ENCODE measurements at places on chromosomes 4 and X. TPM values are rescaled to one million over a fixed set of nuclear protein-coding genes. Genes with fewer than 3 reads are reported as not detected.
A peak's percentile ranks its signal among the peaks of the same experiment; 100 is the strongest.

DNA sequence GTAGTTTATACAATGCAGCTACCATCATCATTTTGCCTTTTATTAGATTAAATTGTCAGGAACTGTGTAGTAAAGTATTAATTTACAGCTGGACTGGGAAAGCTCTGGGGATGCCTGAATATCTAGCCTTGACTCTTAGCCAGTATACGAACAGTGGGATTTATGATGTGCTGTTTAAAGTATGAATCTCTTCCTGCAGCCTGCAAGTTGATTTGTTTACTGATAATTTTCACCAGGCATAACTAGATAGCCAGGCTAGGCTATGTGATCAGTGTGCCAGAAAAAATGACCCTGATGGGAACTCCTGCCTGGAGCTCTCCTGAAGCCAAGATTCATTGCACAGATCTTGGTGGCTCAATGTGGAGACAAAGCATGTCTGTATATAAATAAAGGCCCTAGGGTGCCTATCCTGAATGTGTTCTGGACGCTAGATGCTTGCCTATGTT, 119.2 kb downstream of the SCLT1 start:
- peaks cover 5% of the 10 kb centered on the region for H3K36me3 ChIP-seq
- no peak for DNase-seq
- no peaks in the 10 kb centered on the region for H3K4me1 ChIP-seq
- no peak overlapping the region for H3K27ac ChIP-seq
- no peaks in the 10 kb centered on the region for H3K27me3 ChIP-seq

GRCh38 chr4:180635281-180635680, 1607.9 kb upstream of the TENM3 start:
- no peak for DNase-seq
- no peaks in the 10 kb centered on the region for H3K4me1 ChIP-seq
- no peaks in the 10 kb centered on the region for H3K36me3 ChIP-seq
- no peaks in the 10 kb centered on the region for H3K27me3 ChIP-seq

DNA sequence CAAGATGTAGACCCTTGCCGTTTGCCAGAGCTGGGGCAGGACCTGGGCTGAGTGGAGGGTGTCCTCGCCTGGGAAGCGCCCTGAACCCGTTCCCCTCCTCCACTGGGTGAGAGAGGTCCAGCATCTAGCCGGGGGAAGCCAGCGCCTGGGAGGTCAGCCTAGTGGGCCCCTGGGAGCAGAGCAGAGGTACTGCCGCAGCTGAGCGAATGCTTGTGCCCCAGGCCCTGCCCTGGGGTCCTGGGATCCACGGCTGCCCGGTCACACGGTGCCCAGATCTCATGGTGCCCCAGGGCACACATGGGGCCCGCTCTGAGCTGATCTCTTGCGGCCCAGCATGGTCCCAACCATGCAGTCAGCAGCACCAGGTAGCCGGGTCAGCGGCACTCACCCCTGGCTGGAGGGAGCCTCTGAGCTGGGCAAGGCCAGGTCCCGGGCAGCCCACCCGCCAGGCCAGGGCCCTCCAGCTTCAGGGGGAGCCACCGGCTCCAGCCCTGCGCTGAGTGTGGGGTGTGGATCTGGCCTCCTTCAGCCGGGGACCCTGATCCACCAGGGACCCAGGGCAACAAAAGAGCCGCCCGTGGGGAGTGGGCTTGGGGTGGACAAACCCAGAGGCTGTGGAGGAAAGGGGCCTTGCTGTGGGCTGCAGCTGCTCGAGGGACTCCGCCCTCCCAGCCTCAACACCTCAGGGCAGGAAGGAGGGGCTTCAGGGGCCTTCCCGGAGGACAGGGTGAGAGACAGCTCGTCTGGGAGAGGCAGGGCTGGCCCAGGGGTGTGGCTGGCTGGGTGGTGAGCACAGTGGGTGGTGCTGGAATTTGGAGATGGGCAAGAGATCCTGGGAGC, 4.1 kb upstream of the CPLX1 start:
- H3K4me3 ChIP-seq: no peak overlapping the region
- no peak overlapping the region for H3K27ac ChIP-seq
- DNase-seq: no peak
- peaks cover 11% of the 10 kb centered on the region for H3K27me3 ChIP-seq
- H3K36me3 ChIP-seq: no peaks in the 10 kb centered on the region

UGT2B15 gene
- not detected for total RNA-seq

DNA sequence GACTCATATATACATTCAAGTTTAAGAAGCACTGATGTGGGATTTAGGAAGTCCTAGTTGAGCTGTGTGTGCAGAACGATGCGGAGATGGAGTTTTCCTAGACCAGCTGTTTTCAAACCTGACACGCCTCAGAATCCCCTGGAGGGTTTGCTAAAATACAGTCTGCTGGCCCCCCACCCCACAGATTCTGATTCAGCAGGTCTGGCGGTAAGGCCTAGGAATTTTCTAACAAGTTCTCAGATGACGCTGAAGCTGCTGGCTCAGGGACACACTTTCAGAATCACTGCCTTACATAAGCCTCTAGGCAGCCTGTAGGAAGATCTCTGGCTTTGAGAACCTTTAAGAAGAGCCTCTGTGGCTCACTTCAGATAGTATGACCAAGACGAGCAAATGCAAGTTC, 73.1 kb downstream of the PHEX start:
- no peaks in the 10 kb centered on the region for H3K27me3 ChIP-seq
- no peak for DNase-seq
- no peak overlapping the region for H3K4me3 ChIP-seq
- H3K27ac ChIP-seq: no peak overlapping the region
- no peaks in the 10 kb centered on the region for H3K36me3 ChIP-seq

KIT gene
- total RNA-seq: 0.55 TPM

GRCh38 chrX:148316446-148316845, 184.0 kb upstream of the AFF2 start:
- no peak overlapping the region for H3K4me3 ChIP-seq
- H3K27me3 ChIP-seq: no peaks in the 10 kb centered on the region
- peaks cover 22% of the 10 kb centered on the region for H3K36me3 ChIP-seq
- DNase-seq: no peak
- H3K4me1 ChIP-seq: peaks cover 12% of the 10 kb centered on the region

- no peak for DNase-seq
- H3K36me3 ChIP-seq: peaks cover 40% of the 10 kb centered on the region
- no peak overlapping the region for H3K4me3 ChIP-seq
- no peaks in the 10 kb centered on the region for H3K27me3 ChIP-seq
- no peak overlapping the region for H3K27ac ChIP-seq
Measured at GRCh38 chrX:10089378-10089795, 67.4 kb upstream of the CLCN4 start.

DNA sequence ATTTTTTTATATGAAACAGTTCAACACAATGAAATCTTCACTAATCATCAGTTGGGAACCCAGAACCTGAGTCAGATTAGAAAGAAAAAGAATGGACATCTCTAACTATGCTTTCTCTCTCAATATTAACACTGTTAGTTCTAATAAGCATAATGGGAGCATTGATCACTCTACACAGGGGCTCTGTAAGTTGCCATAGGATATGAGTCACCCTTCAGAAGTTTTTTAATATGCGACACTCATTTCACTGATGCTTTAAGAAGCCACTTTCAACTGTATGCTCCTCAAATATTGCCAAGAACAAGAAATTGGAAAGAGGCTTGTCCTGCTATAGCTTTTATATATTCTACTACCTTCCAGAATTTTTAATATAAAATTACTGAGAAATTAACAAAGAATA, 187.0 kb downstream of the AASDH start:
- H3K27me3 ChIP-seq: peaks cover 8% of the 10 kb centered on the region
- H3K36me3 ChIP-seq: no peaks in the 10 kb centered on the region
- no peaks in the 10 kb centered on the region for H3K4me1 ChIP-seq
- DNase-seq: no peak
- H3K27ac ChIP-seq: no peak overlapping the region

DNA sequence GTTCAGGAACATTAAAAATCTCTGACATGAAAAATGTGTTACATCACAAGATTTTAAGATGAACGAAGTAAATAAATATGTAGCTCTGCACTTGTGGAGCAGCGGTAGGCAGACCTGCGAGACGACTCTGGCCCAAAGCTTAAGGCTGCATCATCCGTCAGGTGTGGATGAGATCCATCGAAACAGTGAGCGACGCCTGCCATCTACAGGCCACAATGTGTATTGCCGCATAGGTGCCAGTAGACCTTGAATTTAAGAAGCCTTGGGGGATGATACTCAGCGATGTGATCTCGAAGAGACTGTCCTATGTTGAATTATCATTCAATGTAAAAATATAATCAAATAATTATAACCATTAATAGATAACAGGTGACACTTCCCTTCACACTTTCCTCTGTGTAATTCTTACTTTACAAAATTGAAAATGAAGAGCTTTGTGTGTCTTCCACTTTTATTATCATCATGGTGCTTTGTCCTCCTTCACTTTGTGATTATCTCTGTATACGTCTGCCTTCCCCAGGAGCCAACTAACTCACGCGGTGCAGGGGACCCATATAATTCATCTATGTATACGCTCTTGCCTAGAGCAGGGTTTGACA, 851.0 kb downstream of the RAB28 start:
- H3K4me1 ChIP-seq: no peaks in the 10 kb centered on the region
- H3K4me3 ChIP-seq: no peak overlapping the region
- H3K27me3 ChIP-seq: no peaks in the 10 kb centered on the region
- peak; percentile 53 for DNase-seq
